ENCODE measurements at places on chromosomes 13 and 19.

DNA sequence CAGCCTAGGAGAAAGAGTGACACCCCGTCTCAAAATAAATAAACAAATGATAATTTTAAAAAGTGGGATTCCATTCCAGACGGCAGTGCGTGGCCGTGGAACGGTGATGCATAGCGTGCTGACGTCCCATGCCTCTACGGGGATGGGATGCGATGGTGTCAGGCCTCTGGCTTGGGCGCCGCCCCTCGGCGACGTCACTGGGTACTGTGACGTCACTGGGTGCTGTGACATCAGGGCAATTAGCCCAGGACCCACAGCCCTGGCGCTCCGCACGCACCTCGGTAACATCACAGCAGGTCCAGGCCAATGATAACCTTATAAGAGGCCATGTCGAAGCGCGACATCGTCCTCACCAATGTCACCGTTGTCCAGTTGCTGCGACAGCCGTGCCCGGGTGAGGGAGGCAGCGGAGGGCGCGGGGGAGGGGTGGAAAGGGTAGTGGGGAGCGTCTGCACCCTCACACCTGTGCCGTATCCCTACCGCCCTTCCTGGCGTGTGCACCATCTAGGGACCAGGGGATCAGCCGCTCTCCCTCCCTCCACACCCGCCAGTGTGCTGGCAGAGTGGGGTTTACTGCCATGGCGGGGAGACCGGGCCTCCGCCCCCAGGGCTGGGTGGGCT lies at the start of gene GAPDHS:
Gene GAPDHS, plus strand, starts transcription at position 256 of the 621 bp plus-strand sequence. Its CDS starts 72 bp downstream, at position 328.
- no peak for DNase-seq

DNA sequence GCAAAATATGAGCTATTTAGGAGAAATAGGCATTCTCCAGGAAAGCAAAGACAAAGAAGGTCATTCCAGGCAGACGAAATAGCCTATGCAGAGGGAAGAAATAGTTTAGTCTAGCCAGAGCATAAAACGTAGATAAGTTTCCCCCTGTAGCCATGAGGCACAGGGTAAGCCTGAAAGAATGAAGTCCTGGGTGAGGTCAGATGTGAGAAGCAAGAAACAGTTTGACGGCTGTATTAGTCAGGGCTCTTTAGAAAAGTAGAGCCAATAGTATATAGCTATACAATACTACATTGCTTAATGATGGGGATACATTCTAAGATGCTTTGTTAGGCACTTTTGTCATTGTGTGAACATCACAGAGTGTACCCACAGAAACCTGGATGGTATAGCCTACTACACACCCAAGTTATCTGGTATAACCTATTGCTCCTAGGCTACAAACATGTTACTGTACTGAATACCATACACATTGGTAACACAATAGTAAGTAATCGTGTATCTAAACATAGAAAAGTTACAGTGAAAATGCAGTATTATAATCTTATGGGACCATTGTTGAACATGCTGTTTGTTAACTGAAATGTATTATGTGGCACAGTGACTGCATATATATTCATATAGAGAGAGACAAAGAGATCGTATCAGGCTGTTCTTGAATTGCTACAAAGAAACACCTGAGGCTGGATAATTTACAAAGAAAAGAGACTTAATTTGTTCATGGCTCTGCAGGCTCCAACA lies 59.3 kb upstream of the WDFY2 start:
- no peak for DNase-seq

- DNase-seq: no peak
These were observed 180.9 kb downstream of the B3GLCT start for GRCh38 chr13:31380715-31381114.

DNA sequence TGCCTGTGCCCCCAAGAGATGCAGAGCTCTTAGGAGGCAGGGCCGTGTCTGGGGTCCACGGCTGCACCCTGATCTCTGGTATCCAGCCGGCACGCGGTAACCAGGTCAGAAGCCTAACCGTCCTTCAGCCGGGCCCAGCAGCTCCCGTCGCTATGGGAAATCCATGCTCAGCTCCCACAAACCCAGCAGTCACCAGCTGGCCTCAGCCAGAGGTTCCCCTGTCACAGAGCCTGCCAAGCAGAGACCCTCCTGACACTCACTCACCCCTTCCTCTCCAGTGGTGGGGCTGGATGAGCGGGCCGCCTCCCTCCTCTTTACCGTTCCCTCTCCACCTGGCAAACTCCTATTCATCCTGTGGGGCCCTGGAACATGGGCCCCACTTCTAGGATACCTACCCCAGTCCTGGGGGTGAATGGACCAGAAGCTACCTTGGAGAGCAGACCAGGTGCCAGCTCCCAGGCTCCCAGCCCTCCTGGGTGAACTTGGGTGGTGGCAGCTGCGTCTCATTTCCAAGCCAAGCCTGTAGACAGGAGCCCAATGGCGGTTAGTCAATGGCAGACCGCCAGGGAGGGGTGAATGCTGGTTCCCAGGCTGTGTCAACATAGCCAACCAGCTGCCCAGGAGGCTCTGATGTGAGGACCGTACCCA lies 21.4 kb upstream of the TCF3 start:
- no peak for DNase-seq

- DNase-seq: no peak
These were observed 667 bp downstream of the ZNF878 start for GRCh38 chr19:12052091-12052496.

DNA sequence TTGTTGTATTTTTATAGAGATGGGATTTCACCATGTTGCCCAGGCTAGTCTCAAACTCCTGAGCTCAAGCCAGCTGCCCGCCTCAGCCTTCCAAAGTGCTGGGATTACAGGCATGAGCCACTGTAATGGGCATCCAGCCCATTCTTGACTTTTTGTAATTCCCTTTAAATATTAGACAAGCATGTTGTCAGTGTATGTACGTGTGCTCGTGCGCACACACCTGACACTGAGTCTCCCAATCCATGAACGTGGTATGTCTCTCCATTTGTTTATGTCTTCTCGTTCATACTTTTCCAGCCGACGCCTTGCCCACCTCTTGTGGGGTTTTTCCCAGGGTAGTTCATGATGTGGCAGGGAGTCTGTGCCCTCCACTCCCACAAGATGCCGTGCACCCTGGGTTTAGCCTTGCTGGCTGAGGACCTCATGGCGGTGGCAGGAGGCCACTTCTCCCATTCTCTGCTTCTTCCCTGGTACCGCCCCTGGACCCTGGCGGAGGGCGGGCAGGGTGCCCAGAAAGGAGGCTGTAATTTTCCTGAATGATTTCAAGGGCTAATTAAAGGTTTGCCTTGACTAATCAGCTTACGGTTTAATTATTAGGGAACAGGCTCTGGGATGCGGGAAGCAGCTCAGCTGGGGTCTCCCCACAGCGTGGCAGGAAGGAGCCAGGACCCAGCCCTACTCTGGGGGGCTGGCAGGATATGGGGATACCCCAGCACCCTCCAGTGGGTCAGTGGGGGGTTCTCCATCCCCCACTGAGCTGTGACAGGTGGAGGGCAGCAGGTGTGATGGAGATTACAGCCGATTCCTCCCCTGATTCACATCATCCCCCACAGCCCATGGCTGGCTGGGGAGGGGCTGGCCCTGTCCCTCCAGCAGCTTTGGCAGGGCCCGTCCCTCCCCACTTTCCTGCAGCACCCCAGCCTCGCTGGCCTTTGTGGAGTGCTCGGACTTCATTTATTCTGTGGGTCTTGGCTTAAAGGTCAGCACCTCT lies 12.9 kb downstream of the PAK4 start:
- no peak for DNase-seq

GRCh38 chr19:18292810-18293641 lies 11.6 kb upstream of the JUND start:
- DNase-seq: no peak

- DNase-seq: no peak
These were observed 2.1 kb downstream of the RNF225 start for GRCh38 chr19:58397533-58398037.

DNA sequence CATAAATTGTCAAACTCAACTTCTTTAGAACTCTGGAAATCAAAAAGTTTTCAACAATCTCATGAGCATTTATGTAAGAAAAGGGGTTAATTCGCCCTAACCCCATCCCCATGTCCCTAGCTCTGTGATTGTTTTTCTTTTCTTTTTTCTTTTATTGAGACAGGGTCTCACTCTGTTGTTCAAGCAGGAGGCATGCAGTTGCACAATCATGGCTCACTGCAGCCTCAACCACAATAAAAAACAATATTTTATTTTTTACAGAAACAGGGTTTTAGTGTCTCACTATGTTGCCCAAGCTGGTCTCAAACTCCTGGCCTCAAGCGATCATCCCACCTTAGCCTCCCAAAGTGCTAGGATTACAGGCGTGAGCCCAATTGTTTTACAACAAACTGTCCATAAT lies 16.7 kb downstream of the VWA8 start:
- DNase-seq: no peak

- no peak for DNase-seq
These were observed 8.2 kb downstream of the YIPF2 start for GRCh38 chr19:10920288-10920655.

DNA sequence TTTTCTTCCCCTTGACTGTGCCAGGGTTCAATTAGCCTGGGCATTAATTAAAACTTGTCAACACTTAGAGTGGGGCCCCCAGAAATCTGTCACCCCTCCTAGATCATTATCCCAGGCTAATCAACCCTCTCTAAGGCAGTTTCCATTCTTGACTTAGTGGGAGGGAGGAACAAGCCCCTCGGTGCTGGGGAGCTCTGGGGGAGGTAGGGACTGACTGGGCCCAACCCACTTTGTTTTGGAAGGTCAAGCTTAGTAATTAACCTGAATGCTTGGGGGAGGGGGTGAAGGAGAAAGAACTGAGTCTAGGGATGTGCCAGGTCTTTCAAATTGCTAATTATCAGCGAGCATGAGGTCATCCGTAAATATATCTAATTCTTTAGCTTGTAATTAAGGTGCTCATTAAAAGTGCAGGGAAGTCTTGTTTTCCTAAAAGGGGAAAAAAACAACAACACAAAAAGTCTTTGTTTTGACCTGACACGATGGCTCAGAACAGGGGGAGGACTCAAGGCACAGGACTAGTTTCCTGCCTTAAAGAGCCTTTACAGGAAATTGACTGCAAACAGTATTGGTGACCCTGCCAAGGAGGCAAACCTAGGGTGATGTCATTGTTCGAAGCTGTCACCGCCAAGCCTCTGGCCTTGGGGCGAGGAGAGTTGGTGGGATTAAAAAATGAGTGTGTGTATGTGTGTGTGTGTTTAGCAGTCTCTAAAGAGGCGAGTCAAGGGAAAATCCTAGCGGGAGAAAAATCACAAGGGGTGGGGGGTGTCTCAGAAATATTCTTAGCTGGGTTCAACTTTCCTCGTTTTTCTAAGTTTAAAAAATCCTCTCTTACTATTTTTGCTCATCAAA lies 19.4 kb downstream of the ACTN4 start:
- DNase-seq: no peak

DNA sequence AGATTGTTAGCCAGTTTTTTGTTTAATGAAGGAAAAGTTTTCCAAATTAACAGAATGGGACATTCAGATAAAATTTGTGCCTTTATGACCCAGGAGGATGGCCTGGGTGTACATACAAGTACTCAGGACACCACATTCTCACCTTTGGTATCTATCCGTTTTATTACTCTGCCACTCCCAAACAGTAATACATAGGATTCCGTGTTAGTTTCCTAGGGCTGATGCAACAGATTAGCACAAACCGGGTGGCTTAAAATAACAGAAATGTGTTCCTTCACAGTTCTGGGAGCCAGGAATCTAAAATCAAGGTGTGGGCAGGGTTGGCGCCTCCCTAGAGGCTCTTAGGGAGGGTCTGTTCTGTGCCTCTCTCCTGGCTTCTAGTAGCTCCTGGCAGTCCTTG lies 129.9 kb downstream of the GGACT start:
- no peak for DNase-seq
